ENCODE measurements at places on chromosomes 7 and 10.

- DNase-seq, result no peak
Observed at GRCh38 chr7:27095050-27095896, 527 bp downstream of the HOXA1 start.

- no peak for DNase-seq
Observed at GRCh38 chr7:51249187-51249945, 67.2 kb downstream of the COBL start.

DNA sequence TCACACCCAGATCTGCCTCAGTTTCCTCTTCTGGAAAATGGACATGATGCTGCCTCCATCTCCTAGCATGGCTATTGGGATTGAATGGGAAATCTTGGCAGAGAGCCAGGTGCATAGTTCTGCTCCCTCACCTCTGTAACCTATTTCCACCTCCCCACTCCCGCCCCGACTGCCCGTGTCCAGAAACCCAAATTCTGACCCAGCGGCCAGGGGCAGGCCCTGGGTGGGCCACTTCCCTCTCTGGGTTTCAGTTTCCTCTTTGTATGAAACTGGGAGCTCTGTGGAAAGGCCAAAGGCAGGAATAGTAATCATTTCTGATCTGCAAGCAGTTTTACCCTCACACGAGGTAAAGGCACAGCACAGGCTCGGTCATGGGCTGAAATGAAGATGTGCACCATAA, 74.1 kb upstream of the DUSP5 start:
- DNase-seq, result no peak

DNA sequence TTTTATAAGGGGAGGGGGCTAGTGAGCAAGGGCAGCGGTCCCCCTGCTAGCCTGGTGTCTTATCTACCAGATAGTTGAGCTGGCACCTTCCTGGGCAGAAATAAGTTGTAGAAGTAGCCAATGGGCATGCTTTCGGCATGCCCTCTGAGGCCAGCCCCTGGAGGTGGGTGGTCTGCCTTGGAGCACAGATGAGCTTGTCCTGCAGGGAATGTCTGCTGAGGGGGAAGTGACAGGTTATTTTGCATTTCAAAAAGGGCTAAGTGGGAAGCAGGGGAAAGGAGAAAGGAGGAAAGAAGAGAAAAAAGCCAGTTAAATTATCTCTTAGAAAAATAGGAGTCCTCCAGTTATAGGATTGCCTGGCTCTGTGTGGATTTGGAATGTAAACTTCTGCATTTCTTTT, 88.9 kb downstream of the GPR26 start:
- no peak for DNase-seq

GRCh38 chr7:145434811-145435210, 599.0 kb upstream of the TPK1 start:
- DNase-seq, result no peak

GRCh38 chr10:50388181-50388580, 136.9 kb upstream of the ASAH2 start:
- DNase-seq, result no peak

GRCh38 chr7:39761449-39761848, 138.1 kb downstream of the RALA start:
- DNase-seq, result no peak

GRCh38 chr7:511476-512145, 8.0 kb downstream of the PDGFA start:
- DNase-seq, result no peak

Measured in adrenal gland (tissue), 19 donors.